NCI-H2171 treated with DMSO at 0.1 percent for 48 hours (cell line): ENCODE measurements at places on chromosomes 5 and 9.
A peak's percentile ranks its signal among the peaks of the same experiment; 100 is the strongest.

GRCh38 chr5:139426203-139426885, 13.0 kb downstream of the DNAJC18 start:
- no peak for DNase-seq

DNA sequence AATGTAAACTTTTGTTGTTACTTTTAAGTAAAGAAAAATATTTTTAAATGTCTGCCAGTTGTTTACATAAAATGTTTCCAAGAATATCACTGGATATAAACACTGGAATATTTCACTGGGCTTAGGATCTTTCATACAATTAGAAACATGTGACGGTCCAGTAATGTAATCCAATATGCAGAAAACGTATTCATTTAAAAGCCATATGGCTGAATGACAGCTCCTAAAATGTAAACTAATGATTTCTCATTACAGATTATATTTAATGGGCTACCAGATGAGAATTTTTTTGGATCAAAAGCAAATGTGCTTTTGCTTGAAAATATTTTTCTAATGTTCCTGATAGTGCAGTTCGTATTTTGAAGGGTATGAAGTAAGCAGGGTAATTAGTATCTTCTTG, 124.3 kb downstream of the TTC39B start:
- peak; percentile 77 for DNase-seq

GRCh38 chr5:125549322-125549911, 803.0 kb upstream of the ZNF608 start:
- peak; percentile 18 for DNase-seq

DNA sequence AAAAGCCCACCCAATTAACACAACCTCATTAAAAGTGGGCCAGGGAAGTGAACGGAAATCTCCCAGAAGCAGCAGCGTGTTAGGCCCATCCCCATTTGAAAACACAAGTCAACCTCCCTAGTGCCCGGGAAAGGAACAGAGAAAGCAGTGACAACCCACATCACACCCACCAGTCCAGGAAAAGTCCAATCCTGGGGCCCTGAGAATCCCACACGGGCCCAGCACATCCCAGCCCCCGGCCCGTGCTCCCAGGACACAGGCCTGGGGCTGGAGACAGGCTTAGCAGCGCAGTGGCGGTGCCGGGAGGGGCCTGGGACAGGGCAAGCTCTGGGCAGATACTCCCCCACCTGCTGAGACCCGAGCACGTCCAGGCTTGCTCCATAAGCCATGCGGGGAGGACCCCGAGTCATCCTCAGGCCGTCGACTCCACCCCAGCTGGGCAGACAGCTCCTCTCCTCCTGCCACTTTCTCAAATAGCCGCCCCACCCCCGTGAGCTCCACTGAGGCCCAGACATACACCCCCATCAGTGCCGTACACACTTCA, 101.0 kb downstream of the KCNT1 start:
- no peak for DNase-seq

DNA sequence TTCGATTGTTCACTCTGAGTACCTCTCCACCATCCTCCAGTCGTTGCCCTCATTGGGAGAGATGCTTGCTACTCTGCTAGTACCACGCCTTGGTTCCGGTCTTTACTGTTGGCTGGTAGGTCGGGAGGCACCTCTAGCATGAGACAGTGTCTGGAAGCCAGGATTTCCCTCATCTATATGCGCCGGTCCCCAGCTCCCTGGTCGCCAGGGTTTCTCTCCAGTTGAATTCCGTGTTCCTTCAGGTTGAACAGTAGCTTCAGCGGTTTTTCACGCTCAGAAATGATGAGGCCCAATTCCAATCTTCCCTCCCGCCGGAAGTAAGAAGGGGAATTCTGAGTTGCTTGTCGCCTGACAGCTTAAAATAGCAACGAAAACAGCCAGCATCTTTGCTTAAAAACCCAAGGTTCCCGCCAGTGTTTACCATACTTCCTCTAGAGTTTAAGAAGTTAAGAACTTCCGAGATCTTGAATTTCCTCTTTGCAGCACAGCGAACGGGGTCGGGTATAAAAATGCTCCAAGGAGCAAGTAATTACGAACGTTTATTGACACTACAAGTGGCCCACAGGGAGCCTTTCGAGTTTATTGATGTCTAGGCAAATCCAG, 1.3 kb upstream of the ST8SIA4 start:
- DNase-seq = no peak

- DNase-seq = peak; percentile 77
These were observed 434 bp downstream of the GLRX start for GRCh38 chr5:95822043-95822541.

- no peak for DNase-seq
These were observed 22.8 kb upstream of the GHR start for GRCh38 chr5:42400474-42400873.
